ENCODE measurements at places on chromosomes 11 and 22.

GRCh38 chr11:103714246-103714645 is 322.2 kb upstream of the DDI1 start:
- DNase-seq, result no peak

- no peak for DNase-seq
Observed at GRCh38 chr11:13784441-13784840, 116.0 kb downstream of the FAR1 start.

- no peak for DNase-seq
Observed at GRCh38 chr11:67500484-67500821, 4.7 kb downstream of the PITPNM1 start.

GRCh38 chr11:26958005-26958701 is 35.8 kb upstream of the FIBIN start:
- no peak for DNase-seq

DNA sequence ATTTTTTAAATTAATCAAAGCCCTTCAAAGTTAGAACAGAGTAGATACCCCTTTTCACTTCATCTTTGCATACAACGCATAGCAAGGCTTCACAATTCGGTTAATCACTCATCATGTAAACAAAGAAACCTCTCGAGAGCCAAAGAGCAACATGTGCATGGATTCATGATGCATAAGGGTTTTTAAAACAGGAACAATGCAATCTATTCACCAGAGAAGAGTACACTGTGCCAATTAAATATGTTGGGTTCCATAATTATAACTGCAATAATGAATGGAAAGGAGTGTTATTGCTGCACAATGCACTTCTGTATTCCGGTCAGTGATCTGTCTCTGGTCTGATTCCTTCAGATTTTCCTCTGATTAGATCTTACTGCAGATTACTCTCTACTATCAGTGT is 45.3 kb downstream of the CADM1 start:
- no peak for DNase-seq

- no peak for DNase-seq
Observed at GRCh38 chr11:126809514-126810289, 190.9 kb downstream of the KIRREL3 start.

DNA sequence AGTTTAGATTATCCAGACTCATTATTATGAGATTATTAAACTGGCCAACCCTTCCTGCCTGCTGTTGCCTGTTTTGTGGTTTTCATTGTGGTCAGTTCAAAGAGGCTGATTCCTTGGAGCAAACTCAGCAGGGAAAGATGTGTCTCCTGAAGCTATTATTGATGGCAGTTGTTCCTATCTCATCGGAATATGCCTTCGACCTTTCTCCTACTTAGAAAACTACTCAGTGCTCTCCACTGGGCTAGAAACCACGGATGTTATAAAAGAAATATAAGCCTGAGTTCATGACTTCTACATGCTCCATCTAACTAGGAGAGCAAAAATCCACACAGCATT is 80.2 kb upstream of the NAV2 start:
- no peak for DNase-seq

- no peak for DNase-seq
Observed at GRCh38 chr11:78210000-78210608, 21.4 kb downstream of the USP35 start.

- DNase-seq, result no peak
Observed at GRCh38 chr22:38286915-38287669, 14.3 kb upstream of the TMEM184B start.

GRCh38 chr11:106249617-106250239 is 172.3 kb downstream of the AASDHPPT start:
- no peak for DNase-seq

DNA sequence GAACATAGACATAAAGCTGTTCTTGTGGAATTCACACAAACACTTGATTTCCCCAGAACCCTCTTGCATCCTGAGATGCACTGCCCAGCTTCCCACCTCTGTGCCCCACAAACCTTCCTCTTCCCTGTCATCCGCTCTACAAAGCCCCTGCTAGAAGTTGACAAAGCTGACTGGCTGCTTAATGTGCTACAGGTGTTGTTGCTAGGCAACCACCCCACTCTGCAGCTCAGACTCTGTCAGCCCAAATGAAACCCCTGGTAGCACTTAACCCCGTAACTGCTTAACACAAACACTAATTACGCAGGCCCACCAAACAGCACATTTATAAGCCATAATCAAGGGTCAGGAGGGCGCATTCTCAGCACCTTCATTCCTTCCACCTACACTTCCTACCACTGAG is 172.0 kb upstream of the CADM1 start:
- no peak for DNase-seq

GRCh38 chr11:130237282-130238006 is 77.3 kb downstream of the ZBTB44 start:
- DNase-seq, result no peak

DNA sequence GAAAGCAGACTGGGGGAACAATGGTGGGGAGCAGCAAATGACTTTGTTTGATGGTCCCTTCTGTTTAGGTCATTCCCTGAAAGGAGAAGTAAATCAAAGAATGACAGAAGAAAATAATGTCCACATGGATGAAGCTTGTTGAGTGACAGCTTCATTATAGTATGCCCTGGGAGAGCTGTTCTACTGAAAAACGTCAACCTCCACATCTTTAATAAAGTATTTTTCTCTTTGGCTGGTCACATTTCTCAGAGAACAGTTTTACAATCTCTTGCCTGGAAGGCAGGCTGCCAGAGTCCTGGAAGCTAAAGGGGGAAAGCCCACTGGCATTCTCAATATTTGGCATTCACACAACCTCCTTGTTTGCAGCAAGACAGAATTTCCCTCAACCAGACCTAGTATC is 287.9 kb downstream of the SWAP70 start:
- no peak for DNase-seq

DNA sequence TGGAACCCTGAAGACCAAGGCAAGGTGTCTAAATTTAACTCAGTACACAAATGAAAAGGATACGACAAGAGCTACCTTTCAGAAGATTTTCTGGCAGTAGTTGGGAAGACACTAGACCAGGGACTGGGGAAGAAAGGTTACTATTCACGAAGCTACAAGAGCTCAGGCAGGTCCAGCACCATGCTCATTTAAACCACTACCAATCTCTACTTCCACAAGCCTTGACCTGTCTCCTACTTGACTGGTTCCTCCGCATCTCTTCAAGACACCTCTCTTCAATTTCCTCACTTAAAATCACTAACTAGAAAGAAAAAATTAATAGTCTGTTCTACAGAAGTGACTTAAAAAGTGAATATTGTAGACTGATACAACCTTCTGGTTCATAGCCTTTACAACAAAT is 22.9 kb downstream of the TCF20 start:
- no peak for DNase-seq

DNA sequence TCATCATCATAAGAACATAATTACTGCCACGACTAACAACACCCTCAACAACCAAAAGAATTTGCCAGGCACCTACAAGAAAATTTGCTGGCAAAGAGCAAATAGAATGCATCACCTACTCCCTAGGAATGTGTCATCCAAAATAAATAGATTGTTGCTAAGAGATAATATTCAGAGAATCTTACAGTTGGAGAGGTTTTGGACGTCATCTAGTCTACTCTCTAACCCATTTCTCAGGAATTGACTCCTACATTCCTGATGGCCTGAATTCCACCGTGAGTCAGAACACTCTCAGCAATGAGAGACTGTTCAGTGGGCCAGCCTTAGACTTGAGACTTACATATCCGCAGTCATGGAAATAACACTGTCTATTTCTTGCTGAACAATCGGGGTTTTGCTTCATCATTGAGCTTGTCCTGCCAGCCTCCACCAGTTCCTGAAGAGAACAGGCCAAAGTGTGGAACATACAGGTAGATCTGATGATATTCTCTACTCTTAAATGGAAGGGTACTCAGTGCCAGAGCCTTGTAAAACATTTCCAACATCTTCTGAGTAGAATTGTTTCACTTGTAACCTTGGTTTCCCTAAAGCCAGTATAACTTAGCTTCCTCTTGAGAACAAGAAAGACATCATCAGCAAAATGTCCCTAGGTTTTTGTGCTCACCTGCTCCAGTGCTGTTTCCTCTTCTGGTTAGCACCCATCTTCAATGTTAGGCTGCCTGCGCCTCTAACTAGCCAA is 8.3 kb downstream of the KIRREL3 start:
- DNase-seq, result no peak

- DNase-seq, result no peak
Observed at GRCh38 chr11:16356761-16357393, 531 bp upstream of the SOX6 start.

DNA sequence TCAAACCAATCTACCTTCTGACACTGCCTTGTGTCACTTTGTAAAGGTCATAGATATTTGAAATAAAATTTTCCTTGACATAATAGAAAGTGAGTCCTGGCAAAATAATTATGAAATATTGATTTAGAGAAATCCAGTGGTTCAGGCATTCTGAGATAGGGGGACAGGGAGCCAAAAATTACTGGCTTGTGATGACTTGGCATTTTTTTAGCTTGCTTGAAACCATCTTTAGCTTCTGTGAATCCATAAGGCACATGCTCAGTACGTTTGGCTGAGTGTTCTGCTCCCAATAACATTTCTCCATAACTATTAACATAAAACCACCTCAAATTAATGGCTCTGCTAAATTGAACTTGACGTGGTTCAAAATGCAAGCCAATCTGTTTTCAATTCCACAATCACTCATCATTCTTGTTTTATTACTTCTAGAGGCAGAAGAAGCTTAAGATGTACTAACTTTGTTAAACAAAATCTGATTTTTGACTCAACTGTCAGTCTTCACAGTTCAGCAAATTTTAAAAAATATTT is 209.0 kb downstream of the LRRC4C start:
- no peak for DNase-seq

DNA sequence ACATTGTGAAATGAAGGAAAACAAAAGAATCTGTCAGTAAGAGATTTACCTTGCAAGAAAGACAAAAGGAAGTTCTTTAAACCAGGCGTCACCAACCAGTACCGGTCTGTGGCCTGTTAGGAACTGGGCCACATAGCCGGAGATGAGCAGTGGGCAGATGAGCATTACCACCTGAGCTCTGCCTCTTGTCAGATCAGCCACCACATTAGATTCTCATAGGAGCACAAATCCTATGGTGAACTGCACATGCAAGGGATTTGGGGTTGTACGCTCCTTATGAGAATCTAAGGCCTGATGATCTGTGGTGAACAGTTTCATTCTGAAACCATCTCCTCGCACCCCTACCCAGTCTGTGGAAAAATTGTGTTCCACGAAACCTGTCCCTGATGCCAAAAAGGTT is 108.2 kb downstream of the CYP2R1 start:
- no peak for DNase-seq

Measured in stimulated activated CD4-positive, alpha-beta T cell treated with anti-CD3 and anti-CD28 coated beads, Interleukin-15, amount 100 ng/mL, for 1 hour (primary cell).